A549 treated with Hydrocortisone at 1 μM for 4 hours (cell line): ENCODE measurements at places on chromosomes 4 and X. TPM values are rescaled to one million over a fixed set of nuclear protein-coding genes. Genes with fewer than 3 reads are reported as not detected.

Gene COX7B2
- not detected in 5 replicates for total RNA-seq

Gene BEX4
- total RNA-seq = 1.6 to 2.5 TPM (median 2.0 TPM) in 5 replicates

Gene FAT1
- total RNA-seq = 130 to 217 TPM (median 151 TPM) in 5 replicates

Gene RASGEF1B
- total RNA-seq = 0.06 TPM in 1 of 5 replicates, not detected in the others

Gene CD38
- 11.0 to 15.4 TPM (median 13.4 TPM) in 5 replicates for total RNA-seq

Gene APEX2
- total RNA-seq = 28.5 to 32.3 TPM (median 30.0 TPM) in 5 replicates

Gene BTK
- total RNA-seq = 0.07 to 0.26 TPM (median 0.18 TPM) in 5 replicates

Gene PRSS12
- 0.14 to 0.24 TPM (median 0.15 TPM) in 5 replicates for total RNA-seq

Gene MAGEA12
- total RNA-seq = 0.09 to 0.22 TPM (median 0.14 TPM) in 5 replicates

Gene NUDT11
- 2.6 to 3.1 TPM (median 2.7 TPM) in 5 replicates for total RNA-seq

Gene BMX
- total RNA-seq = 0.03 TPM in 1 of 5 replicates, not detected in the others

Gene TRAM1L1
- total RNA-seq = 0.33 to 0.86 TPM (median 0.52 TPM) in 5 replicates

Gene FAM47E
- total RNA-seq = 0.27 to 0.37 TPM (median 0.33 TPM) in 4 of 5 replicates, not detected in the other

Gene GASK1B
- total RNA-seq = 0.24 to 0.66 TPM (median 0.33 TPM) in 5 replicates

Gene HPGDS
- not detected in 5 replicates for total RNA-seq

Gene LRRC66
- total RNA-seq = 0.07 to 0.14 TPM (median 0.09 TPM) in 5 replicates

Gene ADAM29
- total RNA-seq = not detected in 5 replicates

Gene C4orf36
- total RNA-seq = 0.83 to 1.6 TPM (median 1.2 TPM) in 5 replicates

Gene FAM114A1
- 20.9 to 57.2 TPM (median 30.8 TPM) in 5 replicates for total RNA-seq

Gene RNF175
- total RNA-seq = not detected in 5 replicates

Gene PDK3
- 4.9 to 5.3 TPM (median 5.1 TPM) in 5 replicates for total RNA-seq

Gene GLRA2
- not detected in 5 replicates for total RNA-seq

Gene CYBB
- 0.02 to 0.08 TPM (median 0.05 TPM) in 5 replicates for total RNA-seq
